PC-3 (cell line): ENCODE measurements at places on chromosomes 4 and X. TPM values are rescaled to one million over a fixed set of nuclear protein-coding genes. Genes with fewer than 3 reads are reported as not detected.

DNA sequence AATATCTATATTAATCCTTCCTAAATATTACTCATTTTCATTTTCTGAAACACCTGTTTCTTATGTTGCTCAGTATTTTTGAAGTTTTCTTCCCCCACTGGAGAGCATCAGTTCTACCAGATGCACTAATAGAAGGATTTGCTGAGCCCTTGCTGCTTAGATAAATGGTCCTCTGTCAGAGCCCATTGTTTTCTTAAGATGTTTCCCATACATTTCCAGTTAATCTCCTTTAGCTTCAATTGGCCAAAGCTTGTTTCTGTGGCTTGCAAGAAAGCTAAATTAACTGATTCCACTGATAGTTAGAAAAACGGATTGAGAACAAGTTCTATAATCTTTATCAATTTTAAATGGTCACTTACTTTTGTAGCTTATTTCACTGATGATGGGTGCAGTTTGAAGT is 1425.5 kb downstream of the PCDH18 start:
- no peaks in the 10 kb centered on the region for H3K27me3 ChIP-seq
- H3K4me3 ChIP-seq: no peak overlapping the region
- H3K4me1 ChIP-seq: no peaks in the 10 kb centered on the region
- no peak overlapping the region for H3K27ac ChIP-seq
- H3K36me3 ChIP-seq: no peaks in the 10 kb centered on the region
- DNase-seq: no peak

- H3K4me3 ChIP-seq: no peak overlapping the region
- DNase-seq: no peak
- H3K27ac ChIP-seq: no peak overlapping the region
- H3K27me3 ChIP-seq: no peaks in the 10 kb centered on the region
Measured at GRCh38 chrX:132046533-132046932, 23.4 kb downstream of the STK26 start.

Gene KLB
- not detected in 2 replicates for total RNA-seq

DNA sequence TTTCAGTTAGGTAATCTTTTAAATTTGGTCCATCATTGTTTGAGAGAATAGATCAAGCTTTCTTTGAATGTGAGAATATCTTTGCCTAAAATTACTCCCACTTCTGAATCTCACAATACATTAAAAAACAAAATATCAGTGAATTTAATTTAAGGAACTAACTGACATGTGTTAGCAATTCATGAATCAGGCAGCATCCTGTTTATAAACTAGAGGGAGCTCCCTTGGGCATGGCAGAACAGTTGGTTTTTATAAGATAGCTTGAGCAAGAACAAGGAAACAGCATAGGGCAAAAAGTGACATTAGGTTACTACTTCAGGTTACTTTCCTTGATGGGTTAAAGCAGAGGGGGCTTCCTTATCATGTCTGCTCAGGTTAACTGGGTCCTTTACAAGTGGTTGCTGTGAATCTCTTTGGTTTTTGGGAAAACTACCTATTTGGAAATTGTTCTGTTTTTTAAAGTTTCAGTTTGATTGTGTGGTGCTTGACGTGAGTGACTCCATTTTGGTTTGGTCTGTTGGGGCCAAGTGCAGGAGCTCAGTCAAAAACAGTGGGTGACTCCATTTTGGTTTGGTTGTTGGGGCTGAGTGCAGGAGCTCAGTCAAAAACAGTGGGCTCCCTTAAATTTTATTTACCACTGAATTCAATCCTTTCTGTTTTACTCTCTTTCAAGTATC is 68.0 kb downstream of the PPEF2 start:
- no peak for DNase-seq
- H3K27me3 ChIP-seq: no peaks in the 10 kb centered on the region
- no peaks in the 10 kb centered on the region for H3K36me3 ChIP-seq
- H3K4me3 ChIP-seq: no peak overlapping the region

DNA sequence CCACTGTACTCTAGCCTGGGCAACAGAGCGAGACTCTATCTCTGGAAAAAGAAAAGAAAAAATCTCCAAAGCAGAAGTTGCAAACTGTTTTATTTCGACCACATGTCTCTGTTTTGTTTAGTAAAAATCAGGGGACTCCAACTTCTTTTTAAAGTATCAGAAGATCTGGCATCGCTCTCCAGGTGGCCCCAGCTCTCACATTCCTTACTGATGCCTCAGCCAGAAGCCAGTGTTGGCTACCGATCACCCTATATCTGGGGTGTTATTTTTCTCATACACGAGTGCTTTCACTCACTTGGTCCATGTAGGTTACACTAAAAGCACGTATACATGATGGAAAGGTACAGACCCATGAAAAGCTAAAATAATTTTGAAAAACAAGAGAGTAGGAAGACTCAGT is 8.3 kb downstream of the MPP1 start:
- no peaks in the 10 kb centered on the region for H3K27me3 ChIP-seq
- H3K36me3 ChIP-seq: no peaks in the 10 kb centered on the region
- H3K27ac ChIP-seq: no peak overlapping the region
- no peak overlapping the region for H3K4me3 ChIP-seq
- DNase-seq: peak; percentile 20
- peaks cover 44% of the 10 kb centered on the region for H3K4me1 ChIP-seq

GRCh38 chrX:2521927-2522386 is 21.2 kb upstream of the DHRSX start:
- H3K27ac ChIP-seq: no peak overlapping the region
- no peak for DNase-seq

DNA sequence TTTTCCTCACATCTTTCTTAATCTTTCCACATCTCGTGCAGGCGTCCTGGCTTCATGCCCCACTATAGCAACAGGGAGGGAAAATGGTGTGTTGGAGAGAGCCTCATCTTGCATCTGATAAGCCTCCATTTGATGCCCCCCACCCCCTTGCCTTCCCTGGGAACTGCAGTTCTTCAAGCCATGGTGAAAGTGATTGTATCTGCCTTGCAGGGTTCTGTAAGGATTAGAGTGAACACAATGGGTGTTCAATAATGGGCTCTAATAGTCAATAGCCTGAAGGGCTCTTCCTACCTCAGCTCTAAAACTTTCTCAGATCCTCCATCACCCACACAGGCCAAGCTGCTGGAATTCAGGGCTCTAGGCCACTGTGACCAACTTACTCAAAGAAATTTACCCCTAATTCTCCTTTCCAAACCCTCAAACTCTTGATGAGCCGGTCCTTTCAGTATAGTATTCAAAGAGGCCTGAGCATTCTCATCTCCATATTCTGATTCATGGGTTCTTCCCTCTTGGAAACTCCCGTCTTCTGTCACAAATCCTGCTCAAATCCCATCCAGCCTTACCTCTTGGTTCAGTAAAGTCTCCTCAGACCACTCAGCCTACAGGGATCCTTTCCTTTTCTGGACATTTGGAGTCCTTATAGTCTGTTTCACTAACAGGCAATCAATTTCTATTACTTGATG is 128.3 kb upstream of the TRIM2 start:
- DNase-seq: no peak
- H3K27ac ChIP-seq: no peak overlapping the region
- no peaks in the 10 kb centered on the region for H3K36me3 ChIP-seq
- no peaks in the 10 kb centered on the region for H3K4me1 ChIP-seq
- no peaks in the 10 kb centered on the region for H3K27me3 ChIP-seq

DNA sequence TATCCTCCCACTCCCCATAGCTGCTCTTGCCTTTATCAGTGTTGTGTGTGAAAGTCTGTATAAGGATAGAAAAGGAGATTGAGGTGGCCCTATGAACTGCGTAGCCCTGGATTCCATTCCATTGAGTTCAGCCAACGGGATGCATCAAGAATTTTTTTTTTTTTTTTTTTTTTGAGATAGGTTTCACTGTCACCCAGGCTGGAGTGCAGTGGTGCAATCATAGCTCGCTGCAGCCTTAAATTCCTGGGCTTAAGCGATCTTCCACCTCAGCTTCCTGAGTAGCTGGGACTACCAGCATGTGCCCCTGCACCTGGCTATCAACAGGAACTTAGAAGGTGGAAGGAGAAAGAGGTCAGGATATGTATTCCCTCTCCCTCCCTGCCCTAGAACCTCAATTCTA is 187.2 kb upstream of the SPRY1 start:
- DNase-seq: no peak
- no peaks in the 10 kb centered on the region for H3K27me3 ChIP-seq
- no peak overlapping the region for H3K4me3 ChIP-seq

- H3K27me3 ChIP-seq: no peaks in the 10 kb centered on the region
- peaks cover 6% of the 10 kb centered on the region; the same call in 1 of the 2 replicates for H3K4me1 ChIP-seq
- H3K27ac ChIP-seq: no peak overlapping the region
Measured at GRCh38 chr4:65538571-65538970, 131.7 kb downstream of the EPHA5 start.

DNA sequence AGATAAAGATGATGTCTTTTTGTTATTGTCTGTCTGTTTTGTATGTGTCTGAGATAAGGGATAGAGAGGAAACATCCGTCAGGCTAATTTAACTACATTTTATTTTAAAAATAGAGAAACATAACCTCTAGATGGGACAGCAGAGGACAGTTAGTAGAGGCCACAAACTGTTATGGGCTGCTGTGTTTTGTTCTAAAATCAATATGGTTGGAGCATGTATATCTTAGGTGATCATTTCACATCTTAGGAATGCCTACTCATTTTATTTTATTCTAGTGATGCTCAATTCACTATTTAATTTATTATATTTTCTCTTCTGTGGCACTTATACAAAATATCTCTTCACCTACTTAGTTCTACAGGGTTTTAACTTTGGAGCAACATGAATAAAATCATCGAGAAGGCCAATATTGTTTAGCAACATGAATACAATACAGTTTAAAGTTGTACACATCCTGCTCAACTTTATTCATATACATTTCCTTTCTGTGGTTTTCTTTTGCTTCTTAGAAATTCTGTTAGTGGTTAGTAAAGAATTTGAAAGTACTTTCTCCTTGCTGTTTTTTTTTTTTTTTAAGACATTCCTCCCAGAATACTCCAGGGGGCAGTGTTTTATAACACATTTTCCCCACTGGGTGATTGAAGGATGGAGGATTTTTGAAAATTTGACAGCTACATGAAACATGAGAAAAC is 392.9 kb downstream of the UNC5C start:
- no peaks in the 10 kb centered on the region for H3K36me3 ChIP-seq
- no peak overlapping the region for H3K27ac ChIP-seq
- no peaks in the 10 kb centered on the region; the same call in 1 of the 2 replicates for H3K4me1 ChIP-seq
- H3K4me3 ChIP-seq: no peak overlapping the region
- DNase-seq: peak; percentile 54

Gene CCDC158
- total RNA-seq: not detected in 2 replicates
